ENCODE measurements at places on chromosomes 13 and 19. TPM values are rescaled to one million over a fixed set of nuclear protein-coding genes. Genes with fewer than 3 reads are reported as not detected.

- no peaks in the 10 kb centered on the region for H3K4me1 ChIP-seq
- H3K4me3 ChIP-seq: no peak overlapping the region
- no peak overlapping the region for H3K27ac ChIP-seq
- no peak for DNase-seq
- H3K27me3 ChIP-seq: no peaks in the 10 kb centered on the region
Measured at GRCh38 chr13:51564671-51565070, 19.6 kb upstream of the WDFY2 start.

DNA sequence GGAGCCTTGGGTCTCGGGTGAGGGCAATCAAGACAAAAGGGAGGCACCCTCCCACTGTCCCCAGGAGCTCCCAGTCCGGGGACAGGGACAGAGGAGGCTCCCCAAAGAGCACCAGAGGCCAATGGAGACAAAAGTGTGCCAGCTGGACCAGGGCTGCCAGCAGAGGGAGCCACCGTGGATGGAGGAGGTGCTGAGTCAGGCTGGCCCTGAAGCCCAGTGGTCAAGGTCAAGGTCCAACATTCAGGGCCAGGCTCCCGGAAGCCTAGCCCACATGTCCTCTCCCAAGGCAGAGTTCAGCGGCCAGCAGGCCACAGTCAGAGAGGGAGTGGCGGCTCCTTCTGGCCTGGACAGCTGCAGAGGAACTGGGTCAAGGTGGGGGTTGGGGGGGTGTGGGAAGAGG lies 8.4 kb downstream of the COL5A3 start:
- no peak overlapping the region for H3K4me3 ChIP-seq
- no peak overlapping the region for H3K27ac ChIP-seq
- H3K36me3 ChIP-seq: no peaks in the 10 kb centered on the region
- no peaks in the 10 kb centered on the region for H3K27me3 ChIP-seq
- H3K4me1 ChIP-seq: no peaks in the 10 kb centered on the region

GRCh38 chr13:49417161-49417560 lies 26.7 kb downstream of the CAB39L start:
- H3K4me3 ChIP-seq: no peak overlapping the region
- H3K27ac ChIP-seq: no peak overlapping the region
- peaks cover 7% of the 10 kb centered on the region for H3K4me1 ChIP-seq
- peaks cover 7% of the 10 kb centered on the region for H3K27me3 ChIP-seq

DNA sequence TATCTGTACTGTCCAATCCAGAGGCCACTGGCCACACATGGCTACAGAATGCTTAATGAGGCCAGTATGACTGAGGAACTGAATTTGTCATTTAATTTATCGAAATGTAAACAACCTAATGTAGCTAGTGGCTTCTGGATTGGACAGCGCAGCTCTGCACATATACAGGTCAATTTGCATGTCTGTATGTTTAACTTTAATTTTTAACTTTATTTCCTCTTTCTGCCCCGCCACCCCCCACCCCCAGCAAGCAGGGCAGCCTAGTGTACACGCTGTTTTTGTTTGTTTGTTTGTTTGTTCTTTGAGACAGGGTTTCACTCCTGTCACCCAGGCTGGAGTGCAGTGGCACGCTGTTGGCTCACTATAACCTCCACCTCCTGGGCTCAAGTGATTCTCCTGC lies 15.5 kb downstream of the ZSWIM9 start:
- no peak overlapping the region for H3K4me3 ChIP-seq
- H3K4me1 ChIP-seq: no peaks in the 10 kb centered on the region
- H3K27ac ChIP-seq: no peak overlapping the region
- no peaks in the 10 kb centered on the region for H3K27me3 ChIP-seq

DNA sequence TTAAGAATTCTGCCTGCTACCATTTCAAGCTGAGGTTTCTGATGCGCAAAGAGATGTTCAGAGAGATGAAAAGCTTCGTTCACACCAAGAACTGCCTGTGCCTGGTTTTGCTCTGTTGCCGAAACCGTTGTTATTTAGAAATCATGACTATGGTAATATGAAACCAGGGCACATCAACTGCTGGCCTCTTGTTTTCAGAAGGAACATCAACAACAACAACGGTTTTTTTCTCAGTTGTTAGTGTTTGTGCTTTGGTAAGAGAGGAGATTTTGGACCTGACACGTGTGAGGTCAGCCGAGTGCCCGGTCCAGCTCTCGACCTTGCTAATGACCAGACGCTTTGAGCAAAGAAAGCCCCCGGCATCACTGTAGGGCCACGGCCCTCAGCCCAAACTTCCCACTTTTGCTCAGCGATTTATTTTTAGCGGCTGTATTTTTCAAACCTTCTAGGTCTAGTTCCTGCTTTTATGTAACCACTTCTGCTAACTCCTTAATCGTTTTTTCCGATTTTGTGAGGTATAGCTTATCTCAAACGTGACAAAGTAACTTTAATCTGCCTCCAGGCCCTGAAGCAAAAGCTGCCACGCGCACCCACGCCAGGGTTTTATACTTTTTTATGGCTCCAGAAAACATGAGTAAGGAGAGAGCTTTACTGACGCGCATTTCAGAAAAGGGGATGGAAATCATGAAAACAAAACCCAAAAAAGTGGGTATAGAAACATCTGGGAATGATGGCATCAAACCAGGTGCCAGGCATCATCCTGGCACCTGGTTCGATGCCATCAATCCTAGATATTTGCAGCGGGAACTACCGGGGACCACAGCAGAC lies 42.0 kb downstream of the KLF2 start:
- no peaks in the 10 kb centered on the region for H3K4me1 ChIP-seq
- DNase-seq: no peak
- H3K27ac ChIP-seq: no peak overlapping the region

GRCh38 chr13:85108356-85108755 lies 690.9 kb downstream of the SLITRK6 start:
- no peaks in the 10 kb centered on the region for H3K27me3 ChIP-seq
- H3K4me3 ChIP-seq: no peak overlapping the region
- no peak for DNase-seq
- no peak overlapping the region for H3K27ac ChIP-seq

The GPC6 gene
- 16.1 TPM for total RNA-seq

GRCh38 chr19:42114412-42114811 lies 17.8 kb downstream of the POU2F2 start:
- H3K4me1 ChIP-seq: peaks cover 6% of the 10 kb centered on the region
- H3K27ac ChIP-seq: no peak overlapping the region
- no peaks in the 10 kb centered on the region for H3K27me3 ChIP-seq
- DNase-seq: peak; percentile 55

DNA sequence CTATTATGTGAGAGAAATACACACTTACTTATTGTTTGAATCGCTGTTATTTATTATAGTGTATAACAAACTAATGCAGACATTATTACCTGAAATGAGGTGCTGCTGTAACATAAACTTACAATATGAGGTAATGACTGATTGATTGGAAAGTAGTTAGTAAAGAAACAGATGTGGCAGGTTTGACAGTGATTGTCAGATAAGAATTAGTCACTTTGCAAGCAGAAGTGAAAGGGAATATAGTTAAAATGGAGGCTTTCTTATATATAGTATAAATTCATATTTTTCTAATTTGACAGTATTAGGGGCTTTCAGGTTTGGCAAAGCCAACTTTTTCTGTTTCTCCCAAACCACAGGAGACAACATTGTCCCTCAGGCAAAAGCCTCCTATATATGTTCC lies 20.6 kb downstream of the MIR17HG start:
- H3K27ac ChIP-seq: no peak overlapping the region
- no peaks in the 10 kb centered on the region for H3K27me3 ChIP-seq
- no peak for DNase-seq
- no peaks in the 10 kb centered on the region for H3K36me3 ChIP-seq
- no peaks in the 10 kb centered on the region for H3K4me1 ChIP-seq
- no peak overlapping the region for H3K4me3 ChIP-seq

- H3K36me3 ChIP-seq: no peaks in the 10 kb centered on the region
- no peaks in the 10 kb centered on the region for H3K27me3 ChIP-seq
- no peak for DNase-seq
Measured at GRCh38 chr13:38415233-38415632, 65.6 kb downstream of the UFM1 start.

DNA sequence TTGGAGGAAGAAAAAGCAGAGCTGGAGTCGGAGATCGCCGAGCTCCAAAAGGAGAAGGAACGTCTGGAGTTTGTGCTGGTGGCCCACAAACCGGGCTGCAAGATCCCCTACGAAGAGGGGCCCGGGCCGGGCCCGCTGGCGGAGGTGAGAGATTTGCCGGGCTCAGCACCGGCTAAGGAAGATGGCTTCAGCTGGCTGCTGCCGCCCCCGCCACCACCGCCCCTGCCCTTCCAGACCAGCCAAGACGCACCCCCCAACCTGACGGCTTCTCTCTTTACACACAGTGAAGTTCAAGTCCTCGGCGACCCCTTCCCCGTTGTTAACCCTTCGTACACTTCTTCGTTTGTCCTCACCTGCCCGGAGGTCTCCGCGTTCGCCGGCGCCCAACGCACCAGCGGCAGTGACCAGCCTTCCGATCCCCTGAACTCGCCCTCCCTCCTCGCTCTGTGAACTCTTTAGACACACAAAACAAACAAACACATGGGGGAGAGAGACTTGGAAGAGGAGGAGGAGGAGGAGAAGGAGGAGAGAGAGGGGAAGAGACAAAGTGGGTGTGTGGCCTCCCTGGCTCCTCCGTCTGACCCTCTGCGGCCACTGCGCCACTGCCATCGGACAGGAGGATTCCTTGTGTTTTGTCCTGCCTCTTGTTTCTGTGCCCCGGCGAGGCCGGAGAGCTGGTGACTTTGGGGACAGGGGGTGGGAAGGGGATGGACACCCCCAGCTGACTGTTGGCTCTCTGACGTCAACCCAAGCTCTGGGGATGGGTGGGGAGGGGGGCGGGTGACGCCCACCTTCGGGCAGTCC lies 5.0 kb downstream of the FOSB start:
- H3K27ac ChIP-seq: no peak overlapping the region
- no peaks in the 10 kb centered on the region for H3K36me3 ChIP-seq
- no peaks in the 10 kb centered on the region for H3K4me1 ChIP-seq
- DNase-seq: no peak

The ARL11 gene
- 0.42 TPM for total RNA-seq

GRCh38 chr19:38266981-38267597 lies 2.7 kb downstream of the SPINT2 start:
- DNase-seq: no peak
- H3K27me3 ChIP-seq: no peaks in the 10 kb centered on the region
- peaks cover 12% of the 10 kb centered on the region for H3K4me1 ChIP-seq
- peak overlapping the region; percentile 96 for H3K4me3 ChIP-seq
- H3K27ac ChIP-seq: no peak overlapping the region

DNA sequence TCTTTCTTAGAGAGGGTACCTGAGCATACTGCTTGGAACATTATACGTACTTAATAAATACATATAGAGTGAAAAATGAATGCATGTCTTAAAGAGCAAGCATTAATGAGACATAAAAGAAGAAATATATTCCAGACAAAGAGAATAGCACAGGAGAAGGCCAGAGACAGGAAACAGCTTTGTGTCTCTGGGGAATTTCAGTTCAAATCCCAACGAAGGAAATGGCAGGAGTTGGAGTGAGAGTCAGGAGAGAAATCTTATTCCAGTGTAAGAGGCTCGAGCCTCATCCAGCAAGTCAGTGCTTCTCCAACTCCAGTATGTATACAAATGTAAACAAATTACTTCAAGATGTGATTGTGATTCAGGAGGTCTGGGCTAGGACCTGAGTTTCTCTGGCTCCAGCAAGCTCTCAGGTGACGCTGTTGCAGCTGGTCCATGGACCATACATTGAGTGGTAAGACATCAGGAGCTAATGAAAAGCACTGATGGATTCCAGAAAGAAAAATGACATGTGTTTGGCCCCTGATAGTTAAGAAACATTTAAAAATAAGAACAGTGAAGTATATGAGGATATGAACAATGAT lies 108.2 kb downstream of the RAP2A start:
- H3K27ac ChIP-seq: no peak overlapping the region
- H3K4me1 ChIP-seq: no peaks in the 10 kb centered on the region
- no peaks in the 10 kb centered on the region for H3K36me3 ChIP-seq
- no peak overlapping the region for H3K4me3 ChIP-seq

DNA sequence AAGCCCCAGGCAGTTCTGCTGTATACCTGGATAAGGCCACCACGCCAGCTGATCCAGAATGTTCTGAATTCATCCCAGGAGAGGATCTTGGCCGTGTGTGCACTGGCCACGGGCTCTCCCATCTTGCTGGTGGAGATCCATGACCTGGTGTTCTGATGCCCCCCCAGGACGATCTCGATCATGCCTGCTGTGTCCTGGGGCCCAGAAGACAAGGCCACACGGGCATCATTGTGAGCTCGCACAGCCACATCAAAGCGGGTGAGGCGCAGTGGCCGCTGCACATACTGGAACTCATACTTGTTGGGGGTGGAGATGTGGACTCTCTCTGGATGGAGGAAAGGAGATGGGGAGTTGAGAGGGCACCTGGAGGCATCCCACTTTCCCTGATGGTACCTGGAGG lies 40.1 kb downstream of the F2RL3 start:
- no peak overlapping the region for H3K4me3 ChIP-seq
- peaks cover 3% of the 10 kb centered on the region for H3K36me3 ChIP-seq
- H3K27me3 ChIP-seq: no peaks in the 10 kb centered on the region
- H3K27ac ChIP-seq: no peak overlapping the region
- no peaks in the 10 kb centered on the region for H3K4me1 ChIP-seq

DNA sequence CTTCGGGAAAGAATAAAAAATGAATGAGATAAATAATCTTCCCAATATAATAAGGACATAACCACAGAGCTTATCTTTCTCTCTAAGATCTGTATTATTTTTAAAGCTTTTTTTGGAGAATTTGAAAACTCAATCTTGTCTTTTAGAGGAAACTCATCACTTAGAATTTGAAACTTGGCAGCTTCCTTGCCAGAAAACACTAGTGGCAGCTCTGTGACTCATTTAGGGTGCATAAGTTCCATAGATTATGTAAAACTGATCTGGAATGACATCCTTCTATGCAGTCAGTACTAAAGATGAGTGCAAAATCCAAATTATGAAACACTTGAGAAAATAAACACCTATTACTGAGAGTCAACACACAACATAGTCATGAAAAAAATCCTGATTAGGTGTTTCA lies 848.0 kb downstream of the DACH1 start:
- H3K4me3 ChIP-seq: no peak overlapping the region
- H3K36me3 ChIP-seq: no peaks in the 10 kb centered on the region
- H3K27ac ChIP-seq: no peak overlapping the region
- H3K27me3 ChIP-seq: no peaks in the 10 kb centered on the region

The HOMER3 gene
- total RNA-seq: 19.6 TPM

The MEIS3 gene
- total RNA-seq: 44.0 TPM

GRCh38 chr13:21039097-21039800 lies 22.1 kb downstream of the LATS2 start:
- H3K27me3 ChIP-seq: no peaks in the 10 kb centered on the region
- H3K4me1 ChIP-seq: peaks cover 4% of the 10 kb centered on the region
- H3K36me3 ChIP-seq: peaks cover 44% of the 10 kb centered on the region

DNA sequence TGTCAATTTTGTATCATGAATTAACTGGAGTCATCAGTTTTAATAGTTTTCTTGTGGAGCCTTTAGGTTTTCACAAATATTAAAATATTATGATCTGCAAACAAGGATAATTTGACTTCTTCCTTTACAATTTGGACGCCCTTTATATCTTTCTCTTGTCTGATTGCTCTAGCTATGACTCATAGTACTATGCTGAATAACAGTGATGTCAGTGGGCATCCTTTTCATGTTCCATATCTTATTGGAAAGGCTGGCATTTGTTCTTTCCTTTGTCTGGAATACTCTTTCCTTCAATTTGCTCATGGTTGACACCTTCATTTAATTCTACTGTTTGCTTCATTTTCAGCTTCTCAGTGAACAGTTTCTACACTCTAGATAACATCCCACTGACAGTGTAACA lies 1129.3 kb downstream of the SLITRK5 start:
- no peak overlapping the region for H3K4me3 ChIP-seq
- DNase-seq: no peak
- H3K27ac ChIP-seq: no peak overlapping the region
- no peaks in the 10 kb centered on the region for H3K36me3 ChIP-seq

- no peak for DNase-seq
- peaks cover 2% of the 10 kb centered on the region for H3K36me3 ChIP-seq
- H3K4me3 ChIP-seq: no peak overlapping the region
- no peaks in the 10 kb centered on the region for H3K4me1 ChIP-seq
- H3K27ac ChIP-seq: no peak overlapping the region
- no peaks in the 10 kb centered on the region for H3K27me3 ChIP-seq
Measured at GRCh38 chr13:95745752-95746151, 68.8 kb downstream of the DNAJC3 start.
